ENCODE measurements at places on chromosomes 11 and 22. TPM values are rescaled to one million over a fixed set of nuclear protein-coding genes. Genes with fewer than 3 reads are reported as not detected.

The MS4A3 gene
- polyA plus RNA-seq: 0.26 TPM

DNA sequence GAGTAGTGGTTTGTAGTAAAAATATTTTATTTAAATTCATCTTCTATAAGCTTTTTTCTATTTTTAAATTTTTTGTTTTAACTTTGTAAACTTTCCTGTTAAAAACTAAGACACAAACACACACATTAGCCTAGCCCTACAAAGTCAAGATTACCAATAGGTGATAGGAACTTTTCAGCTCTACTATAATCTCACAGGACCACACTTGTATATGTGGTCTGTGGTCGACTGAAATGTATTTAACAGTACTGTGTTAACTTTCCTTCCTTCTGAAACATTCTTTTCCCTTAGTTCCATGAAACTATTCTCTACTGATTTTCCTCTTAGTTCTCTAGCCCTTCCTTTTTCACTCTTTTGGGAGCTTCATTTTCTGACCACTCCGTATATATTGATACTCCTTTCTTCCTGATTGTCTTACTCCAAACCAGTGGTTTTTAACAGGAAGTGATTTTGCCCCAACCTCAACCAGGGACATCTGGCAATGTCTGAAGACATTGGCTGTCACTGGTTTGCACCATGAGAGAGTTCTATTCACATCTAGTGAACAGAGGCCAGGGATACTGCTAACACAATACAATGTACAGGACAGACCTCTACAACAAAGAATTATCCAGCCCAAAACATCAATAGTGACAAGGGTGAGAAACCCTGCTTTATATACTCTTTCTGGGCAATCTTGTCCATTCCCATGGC, 8.8 kb downstream of the ZW10 start:
- no peak for DNase-seq

GRCh38 chr22:43723816-43724215, 88.3 kb downstream of the EFCAB6 start:
- DNase-seq: peak; percentile 24

DNA sequence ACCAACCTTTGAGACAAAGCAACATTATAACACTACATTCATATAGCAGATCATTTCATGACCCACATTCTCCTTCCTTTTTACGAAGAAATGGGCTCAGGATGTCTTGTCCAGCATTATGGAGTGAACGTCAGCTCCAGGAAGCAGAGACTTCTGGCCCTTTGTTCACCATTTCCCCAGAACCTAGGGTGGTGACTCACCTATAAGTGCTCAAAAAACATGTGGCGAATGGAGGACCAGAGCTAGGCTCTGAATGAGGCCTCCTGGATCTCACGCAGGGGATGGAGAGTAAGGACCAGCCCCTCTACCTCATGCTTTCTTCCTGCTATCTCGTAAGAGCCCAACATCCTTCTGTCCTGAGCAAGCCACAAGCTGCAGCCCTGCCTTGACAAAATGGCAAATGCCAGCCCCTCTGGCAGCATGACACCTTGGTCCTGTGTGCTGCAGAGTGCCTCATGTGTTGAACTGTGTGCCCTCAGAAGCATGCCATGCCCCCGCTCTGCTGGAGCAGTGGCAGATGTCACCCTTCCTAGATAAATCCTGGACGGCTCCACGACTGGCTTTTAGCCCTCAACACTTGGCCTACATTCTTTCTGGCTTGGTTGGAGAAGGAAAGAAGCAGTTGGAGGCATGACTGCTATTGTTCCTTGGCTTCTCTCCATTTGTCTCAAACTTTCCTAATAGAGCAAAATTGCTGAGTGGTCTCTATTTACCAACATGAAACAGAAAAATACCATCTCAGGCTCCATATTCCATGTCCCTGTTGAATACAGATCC, 6.5 kb upstream of the ST3GAL4 start:
- no peak for DNase-seq

GRCh38 chr11:71311928-71312510, 59.6 kb upstream of the SHANK2 start:
- DNase-seq: no peak

The OR51B5 gene
- polyA plus RNA-seq: not detected

The BARX2 gene
- polyA plus RNA-seq: not detected

DNA sequence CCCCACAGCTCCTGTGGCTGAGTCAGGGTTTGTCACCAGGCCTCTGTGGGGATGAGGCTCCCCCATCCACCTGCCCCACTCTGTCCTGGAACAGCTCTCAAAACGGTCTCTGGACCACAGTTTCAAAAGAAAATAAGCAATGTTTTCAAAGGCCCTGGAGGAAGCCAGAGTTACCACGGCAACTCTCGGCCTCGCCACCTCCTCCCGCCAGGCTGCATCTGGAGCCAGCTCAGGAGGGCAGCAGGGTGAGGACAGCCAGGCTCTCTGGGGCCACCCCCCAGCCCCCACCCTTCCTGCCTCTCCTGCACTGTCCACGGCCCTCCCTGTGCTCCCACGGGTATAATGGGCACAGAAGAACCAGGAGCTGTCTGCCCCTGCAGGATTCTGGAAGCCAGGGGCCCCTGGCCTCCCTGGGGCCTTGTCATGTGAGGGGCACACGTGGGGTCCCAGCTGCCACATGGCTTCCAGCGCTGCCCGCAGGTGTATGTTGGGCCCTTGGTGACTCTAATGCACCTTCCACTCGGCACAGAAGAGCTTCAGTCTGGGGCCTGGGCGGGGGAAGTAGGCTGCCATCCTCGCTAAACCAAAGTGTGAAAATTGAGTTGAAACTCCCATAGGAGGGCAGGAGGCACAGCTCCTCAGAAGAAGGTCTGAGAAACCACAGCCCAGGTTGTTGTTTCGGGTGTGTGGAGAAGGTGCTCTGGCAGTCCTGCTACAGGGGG, 10.3 kb downstream of the CD81 start:
- no peak for DNase-seq

GRCh38 chr22:27105142-27106025, 448.0 kb downstream of the MIAT start:
- DNase-seq: peak; percentile 48

DNA sequence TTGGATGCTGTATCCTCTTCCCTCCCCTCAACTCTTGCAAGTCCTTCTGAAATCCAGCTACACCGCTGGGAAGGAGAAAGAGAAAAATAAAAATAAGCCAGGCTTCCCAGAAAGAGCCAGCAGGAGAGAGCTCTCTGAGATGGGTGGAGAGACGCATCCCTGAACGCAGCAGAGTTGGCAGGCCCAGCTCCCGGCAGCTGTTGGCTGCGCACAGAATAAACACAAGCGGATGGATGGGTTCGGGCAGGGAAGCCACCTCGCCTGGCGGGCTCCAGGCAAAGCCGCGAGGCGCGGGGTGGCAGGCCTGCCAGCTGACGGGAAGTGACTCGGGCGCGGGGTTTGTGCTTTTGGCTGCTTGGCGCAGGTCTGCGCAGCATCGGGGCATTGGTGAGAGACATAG, 537.7 kb downstream of the MIAT start:
- no peak for DNase-seq

The OR2AG1 gene
- not detected for polyA plus RNA-seq

DNA sequence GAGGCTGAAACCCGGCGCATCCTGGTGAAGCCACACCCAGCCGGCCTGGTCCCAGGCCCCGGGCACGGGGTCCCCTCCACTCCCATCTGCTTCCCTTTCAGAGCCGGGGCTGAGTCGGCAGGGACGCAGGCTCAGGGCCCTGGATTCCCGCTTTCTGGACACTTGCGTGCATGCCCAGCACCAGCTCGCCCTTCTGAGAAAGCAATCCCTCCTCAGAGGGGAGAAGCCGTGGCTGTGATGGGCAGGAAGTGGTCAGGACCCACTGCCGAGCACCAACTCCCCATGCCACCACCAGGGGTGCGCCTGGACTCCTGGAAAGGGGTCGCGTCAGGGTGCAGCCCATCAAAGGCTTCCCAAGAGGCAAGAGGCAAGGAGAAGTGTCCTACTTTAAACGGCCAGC, 15.1 kb downstream of the CDKN1C start:
- DNase-seq: no peak

The CRYBB2 gene
- polyA plus RNA-seq: not detected

The FAM83F gene
- 0.01 TPM for polyA plus RNA-seq

DNA sequence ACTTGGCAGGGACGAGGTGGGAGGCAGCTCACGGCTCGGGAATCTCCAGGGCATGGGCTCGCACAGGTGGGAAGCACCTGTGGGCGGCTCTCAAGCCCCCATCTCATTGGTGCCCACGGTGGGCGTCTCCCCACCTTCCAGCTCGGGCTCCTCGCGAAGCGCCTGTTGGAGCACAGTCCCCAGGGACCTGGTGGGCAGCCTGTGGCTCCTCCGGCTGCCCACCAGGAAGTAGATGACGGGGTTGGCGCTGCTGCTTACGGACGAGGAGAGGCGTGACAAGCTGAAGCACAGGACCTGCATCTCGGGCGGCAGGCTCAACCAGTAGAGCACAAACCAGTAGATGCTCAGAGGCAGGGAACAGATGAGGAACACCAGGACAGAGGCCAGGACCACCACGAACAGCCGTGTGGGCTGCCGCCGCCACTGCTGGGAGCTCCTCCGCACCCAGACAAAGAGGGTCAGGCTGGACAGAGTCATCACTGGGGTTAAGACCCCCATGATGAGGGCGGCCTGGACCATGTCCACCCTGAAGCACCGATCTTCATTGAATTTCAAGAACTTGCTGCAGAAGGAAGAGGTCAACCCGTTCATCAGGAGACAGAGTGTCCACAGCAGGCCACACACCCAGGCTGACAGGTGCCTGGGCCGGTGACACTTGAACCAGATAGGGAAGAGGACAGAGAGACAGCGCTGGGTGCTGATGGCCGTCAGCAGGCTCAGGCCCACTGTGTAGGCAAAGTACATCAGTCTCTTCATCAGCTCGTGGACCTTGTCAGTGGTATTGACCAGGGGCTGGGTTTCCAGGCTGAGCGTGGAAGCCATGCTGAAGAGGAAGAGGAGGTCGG, 633 bp downstream of the MRGPRD start:
- no peak for DNase-seq

The GAS2 gene
- polyA plus RNA-seq: 0.86 TPM

The MPZL2 gene
- polyA plus RNA-seq: 18.6 TPM

The C22orf15 gene
- polyA plus RNA-seq: not detected

All from CD14-positive monocyte (primary cell).